CD4-positive, alpha-beta T cell treated with Interleukin-1 beta for 1 hour (primary cell): ENCODE measurements at places on chromosomes 5 and 9.
A peak's percentile ranks its signal among the peaks of the same experiment; 100 is the strongest.

DNA sequence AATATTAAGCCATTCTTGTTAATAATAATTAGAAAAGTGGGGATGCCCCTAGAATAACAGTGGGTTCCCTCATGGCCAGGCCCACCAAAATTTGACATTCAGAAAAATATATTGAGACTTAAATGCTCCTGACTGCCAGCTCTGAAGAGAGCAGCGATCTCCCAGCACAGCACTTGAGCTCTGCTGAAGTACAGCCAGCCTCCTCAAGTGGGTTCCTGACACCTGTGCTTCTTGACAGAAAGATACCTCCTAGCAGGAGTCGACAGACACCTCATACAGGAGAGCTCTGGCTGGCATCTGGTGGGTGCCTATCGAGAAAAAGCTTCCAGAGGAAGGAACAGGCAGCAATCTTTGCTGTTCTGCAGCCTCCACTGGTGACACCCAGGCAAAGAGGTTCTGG lies 261.5 kb downstream of the DTWD2 start:
- no peak for DNase-seq

GRCh38 chr5:133319905-133320520 lies 268.2 kb downstream of the HSPA4 start:
- no peak for DNase-seq

GRCh38 chr5:24401773-24402172 lies 243.0 kb downstream of the CDH10 start:
- no peak for DNase-seq

- DNase-seq = peak; percentile 68
These were observed at the start of gene CTSL for GRCh38 chr9:87725900-87726709. CTSL (plus strand) TSS chr9:87726119; CDS start chr9:87727604, 1,485 bp downstream.

GRCh38 chr5:171578829-171579491 lies 159.5 kb downstream of the FGF18 start:
- no peak for DNase-seq

DNA sequence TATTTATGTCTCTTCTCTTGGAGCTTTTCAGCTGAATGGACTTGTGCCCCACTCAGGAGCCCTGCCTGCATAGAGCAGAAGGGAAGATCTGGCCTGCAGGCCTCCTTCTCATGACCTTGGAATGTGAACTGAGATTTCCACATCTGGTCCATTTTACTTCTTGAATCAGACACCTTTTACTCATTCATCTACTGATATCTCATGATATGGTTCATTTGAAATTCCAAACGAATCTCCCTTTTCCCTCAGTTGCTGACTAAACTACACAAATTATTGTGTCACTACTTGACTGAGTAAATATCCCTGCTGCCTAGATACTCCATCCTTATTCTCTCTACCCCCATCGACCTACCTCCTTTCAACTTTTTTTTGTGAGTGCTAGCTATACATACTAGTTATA lies 138.7 kb downstream of the PLCXD3 start:
- DNase-seq = no peak

GRCh38 chr5:52544738-52545137 lies 243.0 kb upstream of the ITGA1 start:
- DNase-seq = no peak

DNA sequence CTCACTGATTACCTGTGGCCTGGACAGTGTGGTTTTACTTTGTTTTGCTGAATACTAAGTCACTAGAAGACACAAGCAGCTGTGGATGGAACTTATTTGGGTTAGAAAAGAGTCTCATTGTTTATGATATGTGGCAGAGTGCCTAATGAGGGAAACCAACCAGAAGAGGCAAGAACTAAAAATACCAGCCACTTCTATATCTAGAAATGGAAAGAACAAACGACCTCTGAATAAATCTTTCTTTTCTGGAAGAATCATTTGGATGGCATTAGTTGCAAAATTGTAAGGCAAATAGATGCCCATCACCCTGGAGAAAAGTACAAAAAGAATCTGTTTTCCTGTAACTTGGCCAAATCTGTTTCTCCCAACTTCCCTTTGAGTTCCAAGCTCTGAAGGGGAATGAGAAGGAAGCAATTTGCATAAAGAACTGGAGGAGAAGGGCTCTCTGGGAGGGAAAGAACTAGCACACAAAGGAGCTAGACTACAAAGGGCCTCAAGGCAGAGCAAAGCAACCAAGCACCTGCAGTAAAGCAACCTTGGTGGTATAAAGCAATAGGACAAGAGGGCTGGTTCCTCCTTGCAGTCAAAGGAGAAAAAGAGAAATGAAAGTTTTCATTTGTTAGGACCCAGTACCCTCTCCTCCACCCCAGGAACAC lies 455.4 kb downstream of the CAAP1 start:
- no peak for DNase-seq

DNA sequence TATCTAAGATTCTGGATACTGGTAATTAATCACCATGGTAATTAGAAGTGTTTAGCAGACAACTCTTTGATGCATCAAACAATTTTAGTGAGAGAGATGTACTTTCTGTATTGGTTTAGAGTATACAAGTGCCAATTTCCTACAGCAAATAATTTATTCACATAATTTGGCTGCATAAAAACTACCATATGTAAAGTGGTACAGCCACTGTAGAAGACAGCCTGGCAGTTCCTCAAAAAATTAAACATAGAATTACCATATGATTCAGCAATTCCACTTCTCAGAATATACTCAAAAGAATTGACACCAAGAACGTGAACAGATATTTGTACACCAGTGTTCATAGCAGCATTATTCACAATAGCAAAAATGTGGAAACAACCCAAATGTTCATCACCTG lies 36.2 kb downstream of the PHAX start:
- DNase-seq = no peak

DNA sequence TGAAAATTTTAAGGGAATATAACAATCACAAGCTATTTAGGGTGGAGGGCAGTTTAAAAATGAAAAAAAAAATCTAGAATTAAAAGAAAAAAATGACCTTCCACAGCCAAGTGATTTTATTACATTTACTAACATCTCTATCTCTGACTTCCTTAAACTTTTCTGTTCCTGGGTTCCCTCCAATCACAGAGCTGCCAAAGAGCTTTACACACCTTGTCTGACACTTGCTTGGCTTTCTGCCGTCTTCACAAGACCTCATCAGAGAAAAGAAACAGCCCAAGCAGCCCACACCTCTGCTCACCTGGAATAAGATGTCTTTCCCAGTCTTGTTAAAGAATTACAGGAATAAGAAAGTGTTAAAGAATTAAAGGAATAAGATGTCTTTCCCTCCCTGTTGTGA lies 38.9 kb downstream of the PSMB7 start:
- DNase-seq = no peak

DNA sequence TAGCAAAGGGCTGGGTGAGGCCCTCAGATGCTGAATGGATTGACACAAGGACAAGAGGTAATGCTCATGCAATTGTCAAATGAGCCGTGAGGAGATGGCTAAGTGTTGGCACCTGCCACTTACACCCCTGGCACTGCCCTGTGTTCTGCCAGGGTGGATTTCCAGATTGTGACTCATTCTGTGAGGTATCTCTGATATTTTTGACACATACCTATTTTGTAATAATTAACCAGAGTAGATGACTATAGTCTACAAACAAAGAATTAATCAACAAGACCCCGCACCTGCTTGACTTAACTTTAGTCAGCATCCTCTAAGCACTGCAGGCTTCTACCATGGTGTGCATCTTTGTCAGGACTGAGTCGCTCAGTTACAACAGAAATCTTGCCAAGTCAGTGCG lies 200.8 kb downstream of the DIRAS2 start:
- DNase-seq = no peak

GRCh38 chr5:87347272-87347671 lies 65.5 kb downstream of the CCNH start:
- no peak for DNase-seq

DNA sequence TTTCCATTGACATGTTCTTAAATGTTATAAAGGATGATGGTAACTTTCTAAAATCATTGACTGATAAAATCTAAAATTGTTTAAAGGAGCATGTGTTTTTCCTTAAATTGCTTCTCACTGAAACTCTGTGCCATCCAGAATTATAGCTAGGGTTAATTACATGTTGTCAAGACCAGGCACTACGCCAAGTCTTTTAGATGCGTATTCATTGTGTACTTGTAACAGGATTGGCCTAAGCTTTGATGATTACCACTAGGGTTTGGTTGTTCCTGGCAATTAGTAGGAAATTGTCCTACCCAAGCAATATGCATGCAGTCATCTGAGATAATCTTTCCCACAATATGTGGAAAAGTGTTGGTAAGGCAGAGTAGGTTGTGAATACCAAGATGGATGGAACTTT lies 43.8 kb downstream of the PRKACG start:
- DNase-seq = no peak

DNA sequence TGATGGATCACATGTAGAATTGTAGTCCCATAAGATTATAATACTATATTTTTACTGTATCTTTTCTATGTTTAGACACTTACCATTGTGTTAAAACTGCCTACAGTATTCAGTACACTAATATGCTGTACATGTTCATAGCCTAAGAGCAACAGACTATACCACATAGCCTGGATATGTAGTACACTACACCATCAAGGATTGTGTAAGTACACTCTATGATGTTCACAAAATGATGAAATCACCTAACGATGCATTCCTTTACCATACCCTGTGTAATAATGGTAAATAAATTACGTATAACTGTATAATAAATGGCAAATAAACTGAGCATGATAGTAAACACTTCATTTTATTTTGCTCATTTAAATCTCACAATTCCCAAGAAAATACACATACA lies 60.3 kb downstream of the RICTOR start:
- no peak for DNase-seq

DNA sequence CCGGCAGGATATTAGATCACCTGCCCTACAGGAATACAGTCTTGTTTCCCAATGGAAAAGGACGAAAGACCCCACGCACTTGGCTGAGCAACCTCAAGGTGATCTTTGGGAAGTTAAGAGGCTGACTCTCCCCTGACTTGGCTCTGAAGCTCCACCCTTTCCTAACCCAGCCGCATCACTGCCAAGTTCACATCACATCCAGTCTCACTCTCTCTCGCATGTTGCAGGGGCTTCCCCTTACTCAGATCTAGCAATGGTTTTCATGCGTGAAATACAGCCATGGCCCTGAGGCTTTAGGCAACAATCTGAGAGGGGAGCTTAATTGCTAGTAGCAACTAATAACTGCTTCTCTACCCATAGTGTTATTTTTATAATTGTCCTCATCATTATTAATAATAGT lies 211.6 kb downstream of the DOCK8 start:
- no peak for DNase-seq

- DNase-seq = no peak
These were observed 4.7 kb upstream of the BNIP1 start for GRCh38 chr5:173139631-173140030.

DNA sequence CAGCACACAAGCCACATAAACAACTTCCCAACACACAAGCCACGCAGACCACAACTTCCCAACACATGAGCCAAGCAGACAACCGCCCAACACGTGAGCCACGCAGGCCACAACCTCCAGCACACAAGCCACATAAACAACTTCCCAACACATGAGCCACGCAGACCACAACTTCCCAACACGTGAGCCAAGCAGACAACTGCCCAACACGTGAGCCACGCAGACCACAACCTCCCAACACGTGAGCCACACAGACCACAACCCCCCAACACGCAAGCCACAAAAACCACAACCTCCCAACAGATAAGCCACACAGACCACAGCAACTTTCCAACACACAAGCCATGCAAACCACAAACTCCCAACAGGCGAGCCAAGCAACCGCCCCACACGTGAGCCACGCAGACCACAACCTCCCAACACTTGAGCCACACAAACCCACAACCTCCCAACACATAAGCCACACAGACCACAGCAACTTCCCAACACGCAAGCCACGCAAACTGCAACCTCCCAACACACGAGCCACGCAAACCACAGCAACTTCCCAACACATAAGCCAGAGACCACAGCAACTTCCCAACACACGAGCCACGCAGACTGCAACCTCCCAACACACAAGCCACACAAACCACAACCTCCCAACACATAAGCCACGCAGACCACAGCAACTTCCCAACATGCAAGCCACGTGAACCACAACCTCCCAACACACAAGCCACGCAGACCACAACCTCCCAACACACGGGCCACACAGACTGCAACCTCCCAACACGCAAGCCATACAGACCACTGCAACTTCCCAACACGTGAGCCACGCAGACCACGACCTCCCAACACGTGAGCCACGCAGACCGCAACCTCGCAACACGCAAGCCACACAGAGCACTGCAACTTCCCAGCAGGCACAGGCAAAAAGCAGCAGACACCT lies 10.1 kb downstream of the BRD9 start:
- DNase-seq = no peak

GRCh38 chr9:21994556-21995005 lies at the start of gene CDKN2B-AS1:
CDKN2B-AS1 (plus strand) TSS chr9:21994791.
- peak; percentile 49 for DNase-seq

GRCh38 chr5:1760656-1761452 lies 38.8 kb downstream of the MRPL36 start:
- DNase-seq = no peak

GRCh38 chr9:97529363-97530076 lies 28.1 kb downstream of the TMOD1 start:
- no peak for DNase-seq

GRCh38 chr9:112065806-112066606 lies 109.1 kb downstream of the SUSD1 start:
- no peak for DNase-seq

GRCh38 chr5:171926311-171926710 lies 80.1 kb downstream of the FBXW11 start:
- peak; percentile 4 for DNase-seq

GRCh38 chr5:139647506-139648204 lies 494 bp upstream of the CXXC5 start:
- DNase-seq = no peak

- no peak for DNase-seq
These were observed 300.7 kb upstream of the IRX4 start for GRCh38 chr5:2183154-2184025.

DNA sequence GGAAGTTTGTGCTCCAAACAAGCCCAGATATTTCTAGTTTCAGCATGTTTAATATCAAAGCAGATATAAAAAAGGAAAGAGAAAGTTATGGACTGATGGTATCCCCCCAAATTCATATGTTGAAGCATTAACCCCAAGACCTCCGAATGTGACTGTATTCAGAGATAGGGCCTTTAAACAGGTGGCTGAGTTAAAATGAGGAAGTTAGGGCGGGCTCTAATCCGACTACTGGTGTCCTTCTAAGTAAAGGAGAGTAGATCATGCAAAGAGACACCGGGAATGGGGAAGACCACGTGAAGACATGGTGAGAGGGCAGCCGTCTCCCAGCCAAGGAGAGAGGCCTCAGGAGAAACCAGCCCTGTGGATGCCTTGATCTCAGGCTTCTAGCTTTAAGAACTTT lies 324.1 kb upstream of the KIF2A start:
- no peak for DNase-seq

DNA sequence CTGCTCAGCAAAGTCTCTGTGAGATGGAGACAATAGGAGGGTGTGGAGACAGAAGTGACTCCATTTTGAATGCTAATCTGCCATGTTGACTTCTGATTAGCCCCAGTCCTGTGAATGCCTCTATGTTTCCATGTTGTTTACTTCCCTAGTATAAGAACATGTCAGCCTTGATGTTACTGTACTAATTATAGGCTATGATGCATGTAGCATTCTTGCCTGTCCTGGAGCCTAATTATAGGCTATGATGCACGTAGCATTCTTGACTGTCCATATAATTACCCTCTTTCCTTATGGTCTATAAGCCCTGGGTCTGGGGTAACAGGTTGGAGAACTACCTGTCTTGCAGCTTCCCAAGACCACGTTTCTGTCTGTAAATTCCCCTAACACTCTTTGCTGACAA lies 353.3 kb upstream of the CLINT1 start:
- no peak for DNase-seq

- DNase-seq = no peak
These were observed 34.2 kb upstream of the MYOT start for GRCh38 chr5:137833463-137833862.
